ENCODE measurements at places on chromosomes 6 and 20.
A peak's percentile ranks its signal among the peaks of the same experiment; 100 is the strongest.

DNA sequence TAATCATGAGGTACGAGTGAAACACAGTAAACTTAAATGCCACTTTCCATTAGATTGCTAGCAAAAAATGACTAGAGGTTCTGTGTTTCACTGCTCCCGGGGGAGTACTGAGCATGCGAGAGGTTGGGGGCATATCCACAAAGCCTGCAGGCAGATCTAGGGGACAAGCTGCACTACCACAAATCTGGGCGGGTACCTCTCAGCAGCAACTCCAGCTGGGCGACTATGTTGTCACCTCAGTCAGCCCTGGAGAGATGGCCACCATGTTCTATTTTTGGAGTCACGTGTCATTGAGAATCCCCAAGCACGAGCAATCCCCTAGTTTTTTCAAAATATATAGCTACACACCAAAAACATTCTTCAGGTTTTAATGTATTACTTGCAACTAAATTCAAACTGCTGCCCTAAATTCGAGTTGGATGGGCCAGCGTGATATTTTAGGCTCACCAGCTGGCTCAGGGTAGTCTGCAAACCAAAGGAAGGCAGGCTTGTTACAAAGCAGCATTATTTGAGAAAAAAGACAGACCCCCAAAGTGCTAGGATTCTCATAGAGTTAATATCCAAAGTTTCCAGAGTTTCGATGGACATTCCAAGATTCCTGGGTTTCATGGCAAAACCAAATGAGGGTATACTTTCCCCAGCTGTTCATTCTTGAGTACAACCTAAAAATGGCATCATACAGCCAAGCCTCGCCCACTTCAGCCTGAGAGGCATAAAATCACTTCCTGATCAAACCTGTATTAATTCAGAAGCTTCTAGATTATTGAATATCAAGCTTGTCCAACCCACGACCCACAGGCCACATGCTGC is 24.1 kb upstream of the MYLIP start:
- DNase-seq = no peak

GRCh38 chr6:160461641-160462040 is 113.5 kb downstream of the SLC22A3 start:
- no peak for DNase-seq

GRCh38 chr20:34190679-34191090 is 50.5 kb upstream of the ASIP start:
- DNase-seq = peak; percentile 71

DNA sequence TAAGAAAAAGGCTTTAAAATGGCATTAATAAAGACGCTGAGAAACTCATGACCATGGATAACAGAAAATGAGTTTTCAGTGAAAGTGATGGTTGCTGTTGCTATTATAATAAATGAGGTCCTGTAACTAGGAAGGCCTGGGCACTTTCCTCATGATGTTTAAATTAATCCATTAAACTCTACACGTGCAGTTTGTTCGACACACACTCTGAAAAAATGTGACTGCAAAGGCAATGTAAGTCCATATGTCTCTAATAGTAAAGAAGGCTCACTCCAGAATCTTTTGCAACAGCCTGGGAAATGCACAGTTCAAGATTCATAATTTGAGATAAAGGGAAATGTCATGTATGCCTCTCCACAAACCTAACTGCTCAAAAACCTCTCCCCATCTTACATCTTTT is 153.4 kb downstream of the COL12A1 start:
- DNase-seq = no peak

DNA sequence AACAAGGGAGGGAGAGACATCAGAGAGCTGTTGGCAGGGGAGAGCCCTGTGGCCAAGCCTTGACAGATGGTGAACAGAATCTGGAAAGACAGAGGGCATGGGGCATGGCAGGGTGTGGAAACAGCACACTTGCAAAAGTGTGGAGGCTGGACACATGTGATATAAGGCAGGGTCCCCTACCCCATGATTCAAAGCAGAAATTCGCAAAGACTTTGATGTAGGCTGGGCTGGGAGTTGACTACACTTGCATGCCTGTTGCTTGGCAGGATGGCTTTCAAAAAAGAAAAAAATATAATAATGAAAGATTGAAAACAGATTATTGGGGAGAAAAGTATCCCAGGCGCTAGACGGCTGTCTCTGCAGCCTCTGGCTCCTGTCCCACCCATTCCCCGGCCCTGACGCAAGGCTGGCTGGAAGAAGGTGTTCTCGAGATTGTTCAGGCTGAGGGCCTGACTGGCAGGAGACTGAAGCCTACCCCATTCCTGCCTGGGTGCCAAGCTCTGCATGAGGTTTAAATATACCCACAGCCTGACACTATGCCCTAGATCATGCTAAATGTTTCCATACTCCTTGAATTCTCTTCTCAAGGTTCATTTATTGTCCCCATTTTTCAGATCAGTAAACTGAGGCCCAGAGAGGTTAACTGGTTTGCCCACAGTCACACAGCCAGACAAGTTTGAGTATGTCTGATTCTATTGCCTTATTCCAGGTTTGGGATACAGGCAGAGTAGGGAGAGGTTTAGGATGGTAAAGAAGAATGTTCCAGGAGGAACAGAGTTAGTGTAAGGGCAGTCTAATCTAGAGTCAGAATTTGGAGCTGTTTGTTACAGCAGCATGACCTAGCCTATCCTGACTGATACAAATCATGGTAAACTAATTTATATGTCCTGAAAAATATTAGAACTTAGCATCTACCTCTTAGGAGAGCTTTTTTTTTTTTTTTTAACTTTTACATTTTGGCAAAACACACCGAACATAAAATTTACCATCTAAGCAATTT is 23.4 kb upstream of the CCN5 start:
- no peak for DNase-seq

- DNase-seq = no peak
Measured at GRCh38 chr6:78594668-78595066, 272.7 kb upstream of the IRAK1BP1 start.

DNA sequence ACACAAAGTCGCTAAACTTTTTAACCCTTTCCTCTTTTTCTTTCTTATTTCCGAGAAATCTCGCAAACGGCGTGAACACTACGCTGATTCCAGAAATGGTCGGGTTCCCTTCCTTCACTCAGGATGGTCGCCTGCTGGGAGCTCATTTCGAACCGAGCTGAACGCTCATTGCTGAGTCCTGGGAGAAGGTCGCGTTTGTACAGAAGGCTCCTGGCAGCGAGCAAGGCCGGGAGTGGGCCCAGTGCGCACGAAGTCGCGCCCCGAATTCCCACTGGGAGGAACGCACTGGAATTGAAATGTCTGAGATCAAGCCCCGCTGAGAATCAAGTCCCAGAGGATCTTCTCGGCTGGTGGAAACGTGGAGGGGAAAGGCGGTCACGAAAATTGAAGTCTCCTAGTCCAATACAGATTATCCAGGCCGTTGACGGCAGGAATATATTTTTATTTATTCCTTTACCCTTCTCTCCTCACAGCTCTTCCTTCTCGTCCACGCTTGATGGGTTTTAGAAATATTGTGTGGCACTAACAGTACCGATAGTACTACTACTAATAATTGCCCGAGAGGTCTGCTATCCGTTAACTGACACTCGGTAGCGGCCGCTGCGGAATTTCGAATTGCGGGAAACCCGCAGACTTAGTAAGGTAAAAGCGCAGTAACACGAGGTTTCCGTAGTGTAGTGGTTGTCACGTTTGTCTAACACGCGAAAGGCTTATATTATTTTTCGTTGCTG is 207.2 kb upstream of the ZNF184 start:
- no peak for DNase-seq

DNA sequence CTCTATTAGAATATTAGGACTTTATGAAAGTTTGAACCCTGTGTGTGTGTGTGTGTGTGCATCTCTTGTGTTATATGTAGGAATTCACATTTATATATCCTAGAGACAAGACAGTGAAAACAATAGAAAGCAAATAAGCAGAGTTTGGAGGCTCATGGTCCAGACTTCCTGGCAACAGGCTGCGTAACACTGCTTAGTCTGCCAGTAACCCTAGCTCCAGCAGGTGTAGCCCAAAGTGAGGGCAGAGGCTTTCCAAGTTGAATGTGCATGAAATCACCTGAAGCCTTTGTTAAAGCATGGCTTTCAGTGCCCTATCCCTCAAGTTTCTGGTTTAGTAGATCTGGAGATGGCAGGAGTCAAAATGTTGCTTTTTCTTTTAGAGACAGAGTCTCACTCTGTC is 569.9 kb downstream of the KIF16B start:
- no peak for DNase-seq

- peak; percentile 35 for DNase-seq
Measured at GRCh38 chr6:97059473-97059872, 134.9 kb downstream of the KLHL32 start.

- no peak for DNase-seq
Measured at GRCh38 chr6:17965397-17965796, 22.0 kb downstream of the KIF13A start.

DNA sequence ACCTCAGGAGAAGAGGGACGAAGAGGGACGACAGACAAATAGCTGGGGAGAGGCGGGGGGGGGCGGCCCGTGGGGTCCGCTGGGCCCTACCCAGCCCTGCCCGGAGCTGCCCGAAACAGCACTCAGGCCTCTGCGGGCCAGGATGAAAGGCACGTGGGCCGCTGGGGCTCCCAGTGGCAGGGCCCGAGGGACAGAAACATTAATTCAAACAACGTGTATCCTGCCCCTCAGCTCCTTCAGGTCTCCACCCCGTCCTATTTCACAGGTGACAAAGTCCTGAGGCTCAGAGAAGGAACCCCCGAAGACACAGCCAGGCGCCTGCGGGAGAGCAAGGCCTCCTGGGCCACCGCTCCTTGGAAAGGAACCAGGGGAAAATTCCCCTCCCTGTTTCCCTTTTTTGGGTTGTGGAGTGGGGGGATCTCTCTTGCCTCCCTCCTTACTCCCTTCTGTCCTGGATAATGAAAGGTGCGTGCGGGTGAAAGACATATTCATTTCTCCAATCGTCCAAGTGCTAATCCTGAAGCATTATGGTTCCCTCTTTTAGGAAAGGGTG is 93.3 kb downstream of the RNASET2 start:
- DNase-seq = no peak

DNA sequence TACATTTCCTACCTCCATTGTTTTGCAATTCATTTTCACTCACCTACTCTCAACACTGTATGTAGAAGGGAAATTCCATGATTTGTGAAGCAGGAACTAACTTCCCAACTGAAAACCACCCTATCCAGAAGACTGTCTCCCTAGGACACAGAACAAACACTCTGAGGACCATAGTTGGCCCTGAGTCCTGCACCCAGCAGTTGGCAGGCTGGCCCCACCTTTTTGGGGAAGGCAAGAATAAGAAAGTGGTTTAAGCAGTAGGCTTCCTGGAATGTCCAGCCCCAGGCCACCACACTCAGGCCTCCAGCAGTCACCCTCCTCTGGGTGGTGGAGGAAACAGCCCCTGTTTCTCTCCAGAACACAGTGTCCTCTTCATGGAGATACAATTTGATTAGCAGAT is 258.8 kb downstream of the ARHGAP18 start:
- DNase-seq = no peak
